ENCODE measurements at places on chromosomes 7 and 10. TPM values are rescaled to one million over a fixed set of nuclear protein-coding genes. Genes with fewer than 3 reads are reported as not detected.

DNA sequence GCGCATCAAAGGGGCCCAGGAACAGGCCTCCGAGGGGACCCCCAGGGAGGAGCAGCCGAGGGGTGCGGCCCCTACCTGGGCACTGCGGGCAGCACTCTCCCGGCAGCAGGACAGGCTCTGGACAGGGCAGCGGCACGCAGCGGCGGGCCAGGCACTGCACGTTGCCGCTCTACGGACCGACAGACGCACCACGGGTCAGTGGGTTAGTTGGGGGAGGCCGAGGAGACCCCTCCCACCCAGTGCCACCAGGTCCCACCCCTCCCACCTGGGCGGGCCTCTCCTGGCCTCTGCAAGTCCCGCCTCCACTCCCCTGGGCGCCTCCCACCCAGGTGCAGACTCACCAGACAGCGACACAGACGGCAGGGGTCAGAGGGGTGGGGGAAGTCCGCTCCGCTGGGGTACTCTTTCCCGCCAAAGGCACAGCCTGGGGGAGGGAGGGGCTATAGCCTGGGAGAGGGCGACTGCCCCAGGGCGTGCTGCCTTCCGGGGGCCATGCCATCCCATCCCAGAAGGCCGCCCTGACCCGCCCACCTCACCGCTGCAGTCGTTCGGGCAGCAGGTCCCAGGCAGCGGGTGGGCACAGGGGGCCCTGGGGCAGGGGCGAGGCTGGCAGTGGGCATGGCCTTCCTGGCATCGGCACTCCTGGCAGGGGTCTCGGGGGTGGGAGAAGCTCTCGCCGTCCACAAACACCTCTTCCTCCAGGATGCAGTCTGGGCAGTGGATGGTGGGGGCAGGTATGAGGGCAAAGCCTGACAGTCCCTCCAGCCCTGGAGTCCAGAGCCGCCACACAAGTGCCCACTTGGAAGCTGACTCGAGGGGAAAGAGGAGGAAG, 19.2 kb downstream of the KCP start:
- H3K4me1 ChIP-seq, result peaks cover 2% of the 10 kb centered on the region
- no peak overlapping the region for H3K27ac ChIP-seq
- no peaks in the 10 kb centered on the region for H3K36me3 ChIP-seq
- H3K4me3 ChIP-seq, result no peak overlapping the region

DNA sequence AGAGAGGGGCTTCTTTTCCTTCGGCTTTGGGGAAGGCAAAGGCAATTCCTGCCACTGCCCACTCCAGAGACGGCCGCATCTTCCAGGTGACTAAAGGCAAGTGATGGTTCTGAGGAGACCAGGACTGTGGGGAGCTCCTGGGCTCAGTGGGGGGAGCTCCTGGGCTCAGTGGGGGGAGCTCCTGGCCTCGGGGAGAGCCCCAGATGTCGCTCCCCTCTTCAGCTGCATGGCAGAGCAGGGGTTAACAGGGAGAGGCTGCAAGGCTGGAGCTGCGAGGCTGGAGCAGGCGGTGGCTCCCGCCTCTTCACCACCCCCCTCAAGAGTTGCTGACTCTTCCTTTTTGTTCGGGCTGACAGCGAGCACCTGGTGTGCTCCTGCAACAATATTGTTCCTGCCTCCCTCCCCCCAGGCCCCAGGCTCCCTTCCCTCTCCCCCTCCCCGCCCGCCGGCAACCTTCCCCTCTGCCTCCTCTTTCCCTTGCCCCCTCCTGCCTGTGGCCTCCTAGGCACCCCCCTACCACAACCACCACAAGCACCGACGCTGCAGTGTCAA, 56.3 kb upstream of the LBX1 start:
- H3K4me1 ChIP-seq, result no peaks in the 10 kb centered on the region
- no peak overlapping the region for H3K27ac ChIP-seq
- H3K27me3 ChIP-seq, result peaks cover 81% of the 10 kb centered on the region
- no peak for DNase-seq

DNA sequence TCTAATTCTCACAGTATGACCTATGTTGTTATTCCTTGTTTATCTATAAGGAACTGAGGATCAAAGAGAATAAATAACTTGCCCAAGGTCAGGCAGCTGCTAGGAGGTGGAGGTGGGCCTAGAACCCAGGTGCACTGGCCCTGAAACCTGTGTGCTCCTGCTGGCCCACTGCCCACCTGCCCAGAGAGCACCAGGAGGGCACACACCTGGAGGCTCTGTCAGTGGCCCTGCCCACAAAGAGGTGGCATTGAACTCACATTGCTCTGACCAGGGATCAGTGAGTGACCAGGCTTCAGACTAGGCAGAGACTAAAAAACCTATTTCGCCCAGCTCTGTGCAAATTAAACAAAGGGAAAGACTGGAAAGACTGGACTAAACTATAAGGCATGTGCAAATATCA, 210.6 kb downstream of the TNS3 start:
- H3K4me1 ChIP-seq, result no peaks in the 10 kb centered on the region
- H3K27ac ChIP-seq, result no peak overlapping the region
- no peaks in the 10 kb centered on the region for H3K36me3 ChIP-seq
- H3K4me3 ChIP-seq, result no peak overlapping the region
- H3K27me3 ChIP-seq, result no peaks in the 10 kb centered on the region
- DNase-seq, result no peak

DNA sequence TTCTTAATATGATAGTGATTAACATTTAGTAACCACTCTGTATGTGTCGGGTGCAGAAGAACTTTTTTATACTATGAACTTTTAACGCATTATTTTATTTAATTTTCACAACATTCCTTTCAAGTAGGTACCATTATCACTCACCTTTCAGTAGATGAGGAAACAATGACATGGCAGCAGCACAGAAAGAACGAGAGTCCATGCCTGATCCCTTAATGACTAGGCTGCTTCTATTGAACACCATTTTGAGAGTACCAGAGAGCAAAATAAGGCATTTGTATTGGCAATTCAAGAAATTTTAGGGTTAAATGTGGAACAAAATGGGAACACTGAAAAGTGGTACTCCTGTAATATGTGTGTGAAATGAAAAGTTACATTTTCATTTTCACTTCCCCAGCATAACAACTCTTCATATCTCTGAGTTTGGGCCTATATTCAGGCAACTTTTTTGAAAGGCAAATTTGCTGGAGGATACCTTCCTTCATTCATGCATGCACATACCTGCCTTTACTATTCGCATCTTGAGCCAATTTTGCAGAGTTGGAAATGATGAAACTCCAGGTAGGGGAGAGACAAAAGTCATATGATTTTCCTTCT, 12.8 kb downstream of the LRRN3 start:
- H3K27ac ChIP-seq, result peak overlapping the region; percentile 39
- H3K27me3 ChIP-seq, result no peaks in the 10 kb centered on the region
- peaks cover 87% of the 10 kb centered on the region for H3K36me3 ChIP-seq
- H3K4me3 ChIP-seq, result peak overlapping the region; percentile 9
- H3K4me1 ChIP-seq, result peaks cover 80% of the 10 kb centered on the region

The OR9A2 gene
- total RNA-seq, result not detected

GRCh38 chr7:36188266-36188665, 35.2 kb downstream of the EEPD1 start:
- H3K27ac ChIP-seq, result no peak overlapping the region
- H3K36me3 ChIP-seq, result no peaks in the 10 kb centered on the region
- H3K4me3 ChIP-seq, result no peak overlapping the region
- H3K27me3 ChIP-seq, result no peaks in the 10 kb centered on the region

DNA sequence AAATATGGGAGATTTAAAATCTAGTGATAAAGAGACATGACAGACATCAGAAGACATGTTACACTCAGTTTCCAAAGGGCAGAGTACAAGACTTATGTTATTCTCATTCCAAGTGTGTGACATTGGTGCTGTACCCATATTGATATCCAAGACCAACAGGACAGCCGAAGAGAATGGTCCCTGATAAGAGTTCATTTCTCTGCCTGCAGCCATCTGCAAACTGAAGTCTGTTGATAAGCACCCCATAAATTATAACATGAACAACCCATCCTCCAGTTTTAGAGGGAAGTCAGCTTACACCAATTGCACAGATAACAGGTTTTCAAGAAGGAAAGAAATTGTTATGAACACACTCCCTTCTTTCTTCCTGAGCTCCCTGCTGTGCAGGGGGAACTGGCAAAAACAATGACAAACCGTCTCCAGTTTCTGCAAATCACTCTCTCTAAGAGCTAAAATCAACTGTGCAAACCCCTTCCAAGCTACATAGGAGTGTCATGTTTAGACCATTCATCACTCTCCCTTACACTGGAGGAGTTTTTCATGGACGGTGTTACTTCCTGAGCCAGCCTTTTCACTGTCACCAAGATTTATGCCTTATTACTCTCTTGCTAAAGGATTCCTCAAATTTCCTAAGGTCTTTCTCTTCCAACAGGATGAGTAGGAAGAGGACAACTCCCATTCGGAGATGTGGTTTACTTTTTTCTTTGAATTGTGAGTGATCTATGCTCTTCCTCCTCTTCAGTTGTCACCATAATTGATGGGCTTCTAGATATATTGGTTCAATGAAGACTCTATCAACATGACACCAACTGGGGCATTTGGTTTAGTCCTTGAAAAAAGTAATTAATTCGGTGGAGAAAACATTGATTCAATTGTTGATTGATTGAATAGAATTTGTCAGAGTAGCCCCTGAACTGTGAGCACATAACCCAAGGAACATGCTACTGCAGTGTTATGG, 80.3 kb upstream of the FAM171A1 start:
- no peak for DNase-seq
- H3K4me1 ChIP-seq, result no peaks in the 10 kb centered on the region
- peaks cover 18% of the 10 kb centered on the region for H3K27me3 ChIP-seq
- H3K4me3 ChIP-seq, result no peak overlapping the region
- H3K27ac ChIP-seq, result no peak overlapping the region

DNA sequence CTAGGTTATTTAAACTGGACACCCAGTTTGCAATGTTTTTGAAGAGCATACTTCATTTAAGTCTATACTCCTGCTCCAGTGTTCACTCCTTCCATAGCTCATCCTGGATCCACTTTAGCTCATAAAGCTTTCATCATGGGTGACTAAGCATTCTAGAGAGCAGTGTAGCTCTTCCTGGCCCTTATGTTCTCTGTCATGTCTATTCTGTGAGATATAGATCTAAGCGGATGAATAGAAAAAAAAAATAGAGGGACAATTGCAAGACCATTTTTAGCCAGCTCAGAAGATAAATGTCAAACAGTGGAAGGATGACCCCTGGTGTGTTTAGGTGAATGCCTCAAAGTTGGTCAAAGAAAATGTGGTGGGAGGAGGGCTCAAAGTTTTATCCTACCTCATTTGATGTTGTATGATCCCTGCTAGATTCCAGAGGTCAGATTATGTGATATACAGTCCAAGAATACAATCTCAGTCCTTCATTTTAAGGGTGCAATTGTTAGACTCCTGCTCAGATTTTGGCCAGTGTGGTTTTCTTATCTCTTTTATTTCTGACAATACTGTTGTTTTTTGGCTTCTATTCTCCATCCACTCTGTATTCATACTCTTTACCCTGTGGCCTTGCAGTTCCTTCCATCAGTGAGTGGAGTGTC, 7.5 kb upstream of the HECW1 start:
- H3K36me3 ChIP-seq, result no peaks in the 10 kb centered on the region
- peaks cover 24% of the 10 kb centered on the region for H3K27me3 ChIP-seq
- no peak overlapping the region for H3K27ac ChIP-seq
- DNase-seq, result no peak

The FAM25C gene
- not detected for total RNA-seq

- H3K4me1 ChIP-seq, result no peaks in the 10 kb centered on the region
- no peak for DNase-seq
- H3K36me3 ChIP-seq, result no peaks in the 10 kb centered on the region
- peaks cover 2% of the 10 kb centered on the region for H3K27me3 ChIP-seq
- H3K27ac ChIP-seq, result no peak overlapping the region
These were observed 459.6 kb downstream of the SDK1 start for GRCh38 chr7:3760651-3761050.

DNA sequence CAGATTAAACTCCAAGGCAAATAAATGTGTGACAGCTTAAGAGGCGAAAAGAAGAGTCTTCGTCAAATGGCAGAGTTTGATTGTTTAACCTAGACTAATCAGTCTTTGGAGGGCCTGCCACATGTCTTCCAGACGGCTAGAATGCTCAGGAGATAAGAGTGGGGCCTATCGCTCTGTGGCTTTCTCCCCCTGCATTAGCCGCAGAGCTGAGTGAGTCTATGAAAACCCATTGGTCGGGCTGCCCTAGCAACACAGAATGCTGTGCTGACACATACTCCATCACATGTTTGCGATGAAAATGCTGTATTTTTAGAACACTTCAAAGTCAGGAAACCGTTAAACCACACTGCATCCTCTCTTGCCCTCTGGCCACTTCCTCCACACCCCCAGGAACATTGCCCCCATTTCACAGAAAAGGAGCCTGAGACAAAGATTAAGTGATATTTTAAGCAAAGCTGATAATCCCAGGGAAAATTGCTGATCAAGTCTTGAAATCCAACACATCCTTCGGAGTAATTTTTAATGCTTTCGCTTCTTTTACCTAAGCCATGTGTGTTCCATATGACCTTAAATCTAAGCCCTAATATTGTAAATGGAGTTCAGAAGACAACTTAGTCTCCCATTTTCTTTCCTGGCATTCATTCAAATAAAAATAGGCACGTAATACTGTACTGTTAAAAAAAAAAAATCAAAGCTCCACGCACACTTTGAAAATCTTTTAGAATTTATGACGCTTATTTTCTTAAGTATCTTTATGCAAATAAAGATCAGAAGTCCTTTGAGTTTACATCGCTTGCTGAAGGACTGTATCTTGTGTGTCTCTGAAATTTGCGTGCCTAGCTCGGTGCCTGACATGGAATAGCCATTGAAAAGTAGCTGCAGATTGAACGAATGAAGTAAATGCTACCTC, 161.2 kb downstream of the CELF2 start:
- no peaks in the 10 kb centered on the region for H3K27me3 ChIP-seq
- no peak overlapping the region for H3K27ac ChIP-seq
- peaks cover 96% of the 10 kb centered on the region for H3K36me3 ChIP-seq
- DNase-seq, result peak; percentile 94
- no peak overlapping the region for H3K4me3 ChIP-seq
- H3K4me1 ChIP-seq, result peaks cover 99% of the 10 kb centered on the region

The GNG11 gene
- total RNA-seq, result not detected

DNA sequence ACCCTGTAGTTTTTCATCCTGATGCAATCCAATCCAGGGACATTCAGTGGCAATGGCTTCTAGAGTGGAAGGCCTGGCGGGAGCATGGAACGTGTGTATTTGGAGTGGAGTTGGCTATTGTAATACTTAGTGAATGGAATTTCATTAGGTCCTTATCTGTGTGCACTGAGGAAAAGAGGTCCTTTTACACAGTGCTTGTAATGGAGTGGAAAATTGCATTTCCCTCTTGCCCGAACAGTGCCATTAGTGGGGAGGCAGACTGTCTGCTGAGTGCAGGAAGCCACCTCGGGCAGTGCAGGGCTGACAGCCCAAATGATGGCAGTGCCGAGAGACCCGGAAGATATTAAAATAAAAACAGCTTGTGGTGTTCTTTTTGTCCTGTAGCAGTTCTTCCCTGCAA, 786.6 kb downstream of the LRMDA start:
- H3K27ac ChIP-seq, result no peak overlapping the region
- no peaks in the 10 kb centered on the region for H3K4me1 ChIP-seq
- no peaks in the 10 kb centered on the region for H3K27me3 ChIP-seq
- H3K4me3 ChIP-seq, result no peak overlapping the region
- no peaks in the 10 kb centered on the region for H3K36me3 ChIP-seq
- no peak for DNase-seq

- peak overlapping the region; percentile 80 for H3K4me3 ChIP-seq
- H3K4me1 ChIP-seq, result peaks cover 50% of the 10 kb centered on the region
- peak overlapping the region; percentile 81 for H3K27ac ChIP-seq
- peaks cover 3% of the 10 kb centered on the region for H3K27me3 ChIP-seq
- peak; percentile 71 for DNase-seq
These were observed 740 bp downstream of the ANXA7 start for GRCh38 chr10:73413108-73413527.
